ENCODE measurements at places on chromosomes 12 and 14. TPM values are rescaled to one million over a fixed set of nuclear protein-coding genes. Genes with fewer than 3 reads are reported as not detected.

The UTP20 gene
- total RNA-seq = 1.8 TPM

The GLIPR1L2 gene
- not detected for total RNA-seq

The MGP gene
- 67.7 TPM for total RNA-seq

The JPH4 gene
- not detected for total RNA-seq

The GPR68 gene
- total RNA-seq = not detected

The GRIN2B gene
- total RNA-seq = not detected

The DCN gene
- total RNA-seq = 316 TPM

The INHBC gene
- 0.37 TPM for total RNA-seq

The HOXC13 gene
- not detected for total RNA-seq

The SLC4A8 gene
- 1.8 TPM for total RNA-seq

The CPM gene
- total RNA-seq = 73.6 TPM

The GNPTAB gene
- total RNA-seq = 18.0 TPM

The TPH2 gene
- total RNA-seq = not detected

The FOXA1 gene
- total RNA-seq = 70.5 TPM

The TSPAN19 gene
- total RNA-seq = 12.3 TPM

The POP5 gene
- total RNA-seq = 35.6 TPM

The SLC22A17 gene
- 33.3 TPM for total RNA-seq

The SGPP1 gene
- 13.2 TPM for total RNA-seq

The TSPAN31 gene
- 46.3 TPM for total RNA-seq

The FGF23 gene
- total RNA-seq = not detected

The SOAT2 gene
- total RNA-seq = not detected

The CNTN1 gene
- total RNA-seq = 68.3 TPM

The TAS2R7 gene
- not detected for total RNA-seq

The PLA2G1B gene
- not detected for total RNA-seq

The KIF5A gene
- 1.4 TPM for total RNA-seq

The GDF11 gene
- 0.58 TPM for total RNA-seq

Data from stomach (tissue), 19 donors.